LHCN-M2 (cell line): ENCODE measurements at places on chromosomes 4 and X.

GRCh38 chr4:84719115-84719514, 136.2 kb downstream of the CDS1 start:
- no peak for DNase-seq

- DNase-seq: no peak
These were observed 89.8 kb downstream of the UCHL1 start for GRCh38 chr4:41346306-41347061.

GRCh38 chr4:75989846-75990528, 758 bp downstream of the SDAD1 start:
- no peak for DNase-seq

DNA sequence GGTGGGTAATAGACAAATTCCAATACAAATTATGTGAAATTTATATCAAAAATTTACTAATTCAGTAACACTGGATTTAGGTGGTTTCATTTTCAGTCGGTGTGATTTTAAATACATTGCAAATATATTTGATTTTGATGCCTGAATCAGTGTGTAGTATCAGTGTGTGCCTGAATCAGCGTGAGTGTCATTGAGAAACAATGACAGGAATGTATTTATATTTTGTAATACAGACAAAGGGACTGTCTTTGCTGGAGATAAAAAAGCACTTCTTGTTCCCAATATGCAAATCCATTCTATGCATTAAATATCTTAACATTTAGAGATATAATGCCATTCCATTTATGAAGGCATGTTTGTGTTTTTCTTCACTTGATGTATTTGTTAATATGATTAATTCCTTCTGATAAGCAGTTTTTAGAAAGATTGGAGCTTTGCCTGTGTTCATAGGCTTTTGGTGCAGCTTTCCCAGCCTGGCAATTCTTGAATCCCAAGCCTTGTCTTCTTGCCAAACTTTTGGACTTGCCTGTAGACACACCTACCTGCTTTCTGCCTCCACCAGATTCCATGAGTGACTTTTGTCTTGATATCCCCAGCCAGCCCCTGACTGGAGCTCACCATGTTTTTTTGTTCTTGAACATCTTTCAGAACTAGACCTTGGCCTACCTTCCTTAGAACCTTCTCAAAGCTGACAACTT, 243.8 kb downstream of the ADGRL3 start:
- peak; percentile 72 for DNase-seq

DNA sequence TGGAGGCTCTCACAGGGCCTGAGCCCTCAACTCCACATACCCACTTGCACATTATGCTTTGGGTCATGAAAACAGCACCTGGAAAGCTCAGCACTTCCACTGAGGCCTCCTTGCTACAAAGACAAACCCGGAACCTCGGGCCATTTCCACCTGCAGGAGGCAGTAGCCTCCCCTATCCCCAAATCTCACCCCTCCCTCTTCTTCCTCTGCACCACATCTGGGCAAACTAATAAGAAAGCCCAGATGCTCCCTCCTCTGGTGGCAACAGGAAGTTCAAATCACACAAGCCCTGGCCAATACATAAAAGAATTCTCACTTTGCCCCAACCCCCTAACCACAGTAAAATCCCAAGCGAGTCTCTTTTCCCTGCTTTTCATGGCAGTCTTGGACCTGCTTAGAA, 136.4 kb downstream of the MAPK10 start:
- DNase-seq: peak; percentile 61

- DNase-seq: peak; percentile 10
These were observed 281.5 kb upstream of the DKK2 start for GRCh38 chr4:107317611-107318010.

- no peak for DNase-seq
These were observed 28.4 kb downstream of the APBB2 start for GRCh38 chr4:41185614-41186592.

GRCh38 chr4:115213716-115214115, 100.3 kb upstream of the NDST4 start:
- no peak for DNase-seq

DNA sequence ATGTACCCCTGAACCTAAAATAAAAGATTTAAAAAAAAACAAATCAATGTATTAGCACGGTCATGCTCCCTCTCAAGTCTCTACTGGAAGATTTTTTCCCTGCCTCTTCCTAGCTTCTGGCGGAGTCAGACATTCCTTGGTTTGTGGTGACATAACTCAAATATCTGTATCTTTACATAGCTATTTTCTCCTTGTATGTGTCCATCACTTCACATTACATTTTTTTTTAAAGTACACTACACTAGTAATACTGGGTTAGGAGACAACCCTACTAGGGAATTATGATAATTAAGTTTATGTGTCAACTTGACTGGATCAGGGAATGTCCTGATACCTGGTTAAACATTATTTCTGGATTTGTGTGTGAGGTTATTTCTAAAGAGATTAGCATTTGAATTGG, 1197.9 kb downstream of the TECRL start:
- no peak for DNase-seq

DNA sequence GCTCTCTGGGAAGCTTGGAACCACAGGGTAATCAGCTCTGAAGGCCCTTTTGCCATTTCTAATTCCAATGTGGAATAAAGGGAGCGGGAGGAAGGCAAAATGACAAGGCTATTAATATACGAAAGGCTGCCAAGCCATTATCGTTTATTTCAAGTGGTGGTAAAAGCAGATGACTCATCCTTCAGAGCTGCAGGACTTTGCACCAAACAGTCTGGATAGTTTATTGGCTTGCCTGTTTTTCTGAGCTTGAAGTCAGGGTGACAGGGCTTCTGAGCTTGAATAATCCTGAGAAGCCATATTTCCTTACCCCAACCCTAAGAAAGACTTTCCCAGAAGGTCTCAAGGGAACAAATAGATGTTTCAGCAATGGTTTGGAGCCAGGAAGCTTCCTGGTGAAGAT, 7.7 kb upstream of the GABRE start:
- peak; percentile 64 for DNase-seq

- no peak for DNase-seq
These were observed 124.6 kb downstream of the RRAGB start for GRCh38 chrX:55841962-55842752.

DNA sequence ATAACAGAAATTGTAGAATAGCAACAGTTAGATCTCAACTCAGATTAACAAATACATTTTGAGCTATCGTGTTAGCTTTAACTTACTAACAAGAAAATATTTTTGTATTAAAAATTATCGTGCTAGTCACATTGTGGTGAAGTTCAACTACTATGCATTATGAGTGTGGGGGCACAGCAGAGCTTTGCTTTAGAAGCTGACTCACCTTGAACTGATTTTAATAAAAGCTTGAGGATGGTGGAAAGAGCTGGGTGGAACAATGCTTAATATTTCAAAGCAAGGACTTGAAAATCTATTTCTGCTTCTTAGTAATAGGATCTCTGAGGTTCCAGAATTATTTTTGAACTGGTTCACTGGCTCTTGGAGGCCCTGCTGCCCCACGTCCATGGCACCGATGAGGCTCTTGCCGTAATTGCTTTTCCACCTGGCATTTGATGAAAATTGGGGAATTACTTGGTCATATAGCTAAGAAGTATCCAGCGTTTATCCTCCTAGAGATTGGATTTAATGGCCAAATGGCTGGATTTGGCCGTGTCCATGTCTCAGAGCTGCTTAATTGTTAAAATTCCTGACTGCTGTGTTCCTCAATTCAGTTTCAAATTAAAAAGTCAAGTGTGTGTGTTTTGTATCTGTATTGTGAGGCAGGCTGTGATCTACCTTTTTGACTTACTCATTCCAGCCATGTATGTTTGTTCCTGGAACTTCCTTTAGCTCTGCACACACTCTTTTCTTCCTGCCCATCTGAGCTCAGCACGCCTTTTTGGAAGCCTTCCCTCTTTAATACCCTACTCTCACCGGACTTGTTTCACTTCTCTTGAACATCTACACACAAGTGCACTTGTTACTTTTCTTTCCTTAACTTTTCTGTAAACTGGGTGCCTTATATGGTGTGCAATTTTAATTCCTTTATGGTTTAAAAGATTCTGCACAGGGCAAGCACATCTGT, 66.6 kb upstream of the LIMCH1 start:
- no peak for DNase-seq

DNA sequence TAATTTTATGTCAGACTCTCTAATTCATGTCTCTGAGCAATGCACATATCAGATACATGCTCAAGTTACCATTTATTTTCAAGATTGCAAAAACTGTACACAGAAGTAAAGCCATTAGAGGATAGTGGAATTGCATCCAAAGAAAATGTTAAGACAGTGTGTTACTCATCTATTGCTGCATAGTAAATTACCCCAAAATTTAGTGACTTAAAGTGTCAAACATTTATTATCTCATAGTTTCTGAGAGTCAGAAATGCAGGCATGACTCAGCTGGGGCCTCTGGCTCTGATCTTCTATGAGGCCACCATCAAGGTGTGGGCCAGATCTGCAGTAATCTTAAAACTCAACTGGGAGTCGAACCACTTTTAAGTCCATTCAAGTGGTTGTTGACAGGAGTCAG, 275.2 kb downstream of the QDPR start:
- no peak for DNase-seq

DNA sequence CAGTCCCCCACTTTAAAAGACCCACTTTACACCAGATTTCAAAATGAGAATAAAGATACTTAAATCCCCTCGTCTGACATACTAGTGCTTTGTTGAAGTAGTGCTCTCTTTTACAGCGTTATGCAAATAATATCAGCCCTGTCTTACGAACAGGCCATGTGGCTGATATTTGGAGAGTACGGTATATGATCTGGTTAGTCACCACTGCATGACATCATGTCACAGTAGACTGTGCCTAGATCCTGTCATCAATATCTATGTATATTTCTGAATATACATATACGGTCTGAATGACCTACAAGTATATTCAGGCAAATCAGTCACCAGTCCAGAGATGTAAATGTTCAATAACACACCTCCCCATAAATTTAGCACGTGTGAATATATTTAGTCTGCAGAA, 25.4 kb upstream of the XAGE1B start:
- no peak for DNase-seq

DNA sequence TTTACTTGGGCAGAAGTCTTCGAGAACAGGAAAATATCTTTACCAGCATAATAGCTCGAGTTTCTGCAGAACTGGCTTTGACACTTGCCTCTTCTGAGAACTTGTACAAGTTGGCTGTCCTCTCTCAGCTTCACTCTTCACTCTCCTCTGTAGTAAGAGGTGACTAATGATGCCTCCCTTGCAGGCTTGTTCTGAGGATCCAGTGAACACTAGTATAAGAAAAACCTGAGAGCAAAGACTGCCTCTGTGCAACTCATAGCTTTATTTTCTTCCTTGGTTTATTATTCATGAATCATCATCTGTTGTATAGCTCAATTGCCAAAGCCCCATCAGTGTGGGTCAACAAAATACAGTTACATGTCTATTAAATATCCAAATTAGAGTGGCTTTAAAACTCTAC, 266.7 kb upstream of the CLNK start:
- peak; percentile 61 for DNase-seq

DNA sequence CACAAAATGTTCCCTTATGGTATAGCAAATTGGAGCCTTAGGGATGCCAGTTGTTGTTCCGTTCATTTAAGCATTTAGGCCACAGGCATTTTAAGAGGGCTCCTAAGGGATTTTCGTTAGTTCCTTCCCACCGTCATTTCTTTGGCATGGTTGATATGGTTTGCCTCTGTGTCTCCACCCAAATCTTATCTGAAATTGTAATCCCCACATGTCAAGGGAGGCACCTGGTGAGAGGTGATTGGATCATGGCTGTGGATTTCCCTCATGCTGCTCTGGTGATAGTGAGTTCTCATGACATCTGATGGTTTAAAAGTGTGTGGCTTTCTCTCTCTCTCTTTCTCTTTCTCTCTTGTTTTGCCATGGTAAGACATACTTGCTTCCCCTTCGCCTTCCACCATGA, 104.1 kb downstream of the ASB9 start:
- no peak for DNase-seq

DNA sequence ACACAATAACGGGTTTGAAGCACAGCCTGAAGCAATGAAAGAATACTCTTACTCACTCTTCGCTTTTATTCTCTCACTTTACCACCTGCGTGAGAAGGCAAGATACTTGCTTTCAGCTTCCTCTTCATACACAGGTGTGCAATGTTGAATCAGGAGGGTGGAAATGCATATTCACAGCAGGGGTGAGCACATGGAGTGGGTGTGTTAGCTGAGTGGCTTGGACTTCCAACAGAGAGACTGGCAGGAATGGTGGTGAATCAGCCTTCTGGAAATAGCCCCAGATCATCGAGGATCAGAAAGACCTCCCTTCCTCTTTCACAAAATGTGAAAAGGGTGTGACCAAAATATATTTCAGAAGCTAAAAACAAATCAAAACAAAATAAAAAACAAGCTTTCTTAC, 521.2 kb downstream of the STIM2 start:
- DNase-seq: no peak

DNA sequence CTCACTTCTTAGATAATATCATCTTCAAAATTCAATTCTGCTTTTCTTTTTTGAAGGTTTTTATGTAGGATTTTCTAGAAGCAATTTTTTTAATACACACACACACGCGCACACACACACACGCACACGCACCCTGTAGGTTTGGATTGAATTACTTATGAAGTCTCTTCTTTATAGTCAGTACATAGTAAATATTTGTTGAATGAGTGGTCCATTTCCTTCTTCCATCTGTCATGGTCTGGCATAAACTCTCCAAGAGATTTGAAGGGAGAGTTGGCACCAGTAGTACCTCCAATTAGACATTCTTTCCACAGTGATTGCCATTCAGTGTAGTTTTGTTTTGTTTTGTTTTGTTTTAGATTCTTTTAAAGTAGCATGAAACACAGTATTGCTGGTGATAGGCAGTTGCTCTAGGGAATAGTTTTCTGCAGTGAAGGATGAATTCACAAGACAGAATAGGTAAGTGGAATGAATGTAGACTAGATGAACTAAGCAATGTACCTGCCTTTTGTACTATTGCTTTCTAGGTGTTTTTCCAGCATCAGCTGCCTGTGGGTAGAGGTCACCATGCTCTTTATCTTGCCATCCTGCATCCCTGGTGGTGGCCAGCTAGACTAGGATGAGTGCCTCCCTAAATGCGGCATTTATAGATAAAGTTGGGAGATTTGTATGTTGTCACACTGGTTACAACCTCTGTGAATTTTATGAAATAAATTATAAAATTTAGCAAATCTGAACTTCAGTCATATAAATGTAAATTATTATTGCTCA, 20.5 kb downstream of the PDLIM5 start:
- DNase-seq: peak; percentile 81
